Activated CD4-positive, alpha-beta T cell treated with anti-CD3 and anti-CD28 coated beads for 36 hours (primary cell): ENCODE measurements at places on chromosomes 4 and X.

DNA sequence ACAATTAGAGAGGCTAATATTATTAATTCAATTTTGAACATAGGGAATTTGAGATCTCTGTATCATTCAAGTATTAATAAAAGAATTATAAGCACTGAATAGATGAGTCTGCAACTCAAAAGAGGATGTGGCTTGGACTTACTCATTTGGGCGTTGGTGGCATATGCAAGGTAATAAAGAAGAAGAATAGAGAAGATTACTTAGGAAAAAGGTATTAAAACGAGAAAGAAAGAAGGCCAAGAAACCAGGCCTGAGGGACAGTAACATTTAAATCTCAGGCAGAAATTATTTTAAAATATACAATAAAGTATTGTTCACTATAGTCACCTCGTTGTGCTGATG, 383.0 kb upstream of the INTU start:
- DNase-seq, result no peak

- no peak for DNase-seq
Observed at GRCh38 chr4:38989487-38989886, 42.7 kb downstream of the TMEM156 start.

- no peak for DNase-seq
Observed at GRCh38 chr4:126268106-126268505, 953.4 kb downstream of the FAT4 start.

GRCh38 chr4:117771647-117772337, 262.5 kb upstream of the NDST3 start:
- no peak for DNase-seq

GRCh38 chrX:13376857-13377549, 57.1 kb upstream of the ATXN3L start:
- peak; percentile 32 for DNase-seq

GRCh38 chr4:54144661-54145171, 44.8 kb downstream of the GSX2 start:
- no peak for DNase-seq

DNA sequence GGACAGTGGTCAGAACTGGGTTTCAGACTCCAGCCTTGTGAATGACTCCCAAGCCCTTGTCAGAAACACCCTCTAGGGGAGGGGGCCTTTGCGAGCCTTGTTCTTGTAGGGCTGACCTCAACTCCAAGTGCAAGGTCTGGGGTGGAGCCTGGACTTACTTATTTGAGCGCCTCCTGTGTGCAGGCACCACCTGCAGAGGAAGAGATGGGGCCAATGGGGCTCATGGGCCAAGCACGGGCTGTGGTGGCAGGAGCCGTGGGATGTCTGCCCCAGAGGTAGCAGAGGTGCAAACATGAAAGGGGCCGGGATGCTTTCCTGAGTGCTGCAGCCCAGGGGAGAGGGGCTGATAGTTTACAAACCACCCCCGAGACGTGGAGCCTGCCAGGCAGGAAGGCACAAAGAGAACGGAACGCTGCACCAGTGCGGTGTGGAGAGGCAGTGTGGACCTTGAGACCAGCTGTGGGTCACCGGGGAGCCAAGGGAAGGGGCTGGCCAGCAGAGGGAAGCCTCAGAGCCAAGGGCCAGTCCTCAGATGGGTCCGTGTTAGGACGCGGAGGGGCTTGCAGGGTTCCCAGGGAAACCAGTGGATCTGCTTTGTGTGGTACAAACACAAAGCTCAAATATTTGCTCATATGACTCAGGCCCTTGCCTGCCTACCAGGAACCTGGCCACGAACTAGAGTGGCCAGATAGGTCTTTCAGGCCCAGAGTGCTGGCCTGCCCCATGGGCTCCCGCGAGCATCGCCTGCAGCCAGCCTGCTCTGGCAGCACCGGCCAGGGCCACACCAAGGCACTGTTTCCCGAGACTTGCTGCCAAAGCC, 8.7 kb upstream of the TADA2B start:
- no peak for DNase-seq

GRCh38 chr4:6372649-6373525, 99.5 kb downstream of the PPP2R2C start:
- DNase-seq, result peak; percentile 53

- no peak for DNase-seq
Observed at GRCh38 chr4:76582817-76583087, 147.7 kb downstream of the SHROOM3 start.
